ENCODE measurements at places on chromosomes 1 and 21.

DNA sequence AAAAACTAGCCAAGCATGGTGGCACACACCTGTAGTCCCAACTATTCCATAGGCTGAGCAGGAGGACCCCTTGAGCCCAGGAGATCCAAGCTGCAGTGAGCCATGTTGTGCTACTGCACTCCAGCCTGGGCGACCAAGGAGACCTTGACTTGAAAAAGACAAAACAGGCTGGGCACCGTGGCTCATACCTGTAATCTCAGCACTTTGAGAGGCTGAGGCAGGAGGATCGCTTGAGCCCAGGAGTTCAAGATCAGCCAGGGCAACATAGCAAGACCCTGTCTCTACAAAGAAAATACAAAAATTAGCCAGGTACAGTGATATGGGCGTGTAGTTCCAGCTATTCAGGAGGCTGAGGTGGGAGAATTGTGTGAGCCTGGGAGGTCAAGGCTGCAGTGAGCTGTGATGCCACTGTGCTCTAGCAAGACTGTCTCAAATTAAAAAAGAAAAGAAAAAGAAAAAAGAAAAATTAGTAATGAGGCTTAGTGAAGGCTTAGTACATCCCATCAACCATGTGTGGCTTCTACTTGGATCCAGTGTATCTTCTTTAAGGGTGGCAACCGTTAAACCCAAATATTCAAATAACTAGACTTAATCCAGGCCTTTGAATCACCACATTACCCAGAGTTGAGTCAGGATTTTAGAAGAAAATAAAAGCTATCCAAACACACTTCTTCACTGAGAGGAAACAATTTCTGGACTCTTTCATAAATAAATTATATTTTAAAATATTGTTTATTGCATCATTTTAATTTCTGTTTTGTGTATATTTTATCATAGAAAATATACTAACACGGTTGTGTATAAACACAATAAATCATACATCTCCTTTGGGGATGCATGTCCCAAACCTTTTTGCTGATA is 74.3 kb upstream of the RAB4A start:
- no peak for DNase-seq
- H3K27me3 ChIP-seq = peaks cover 3% of the 10 kb centered on the region
- H3K36me3 ChIP-seq = peaks cover 4% of the 10 kb centered on the region
- no peak overlapping the region for H3K27ac ChIP-seq
- H3K4me3 ChIP-seq = no peak overlapping the region
- peaks cover 35% of the 10 kb centered on the region for H3K4me1 ChIP-seq

DNA sequence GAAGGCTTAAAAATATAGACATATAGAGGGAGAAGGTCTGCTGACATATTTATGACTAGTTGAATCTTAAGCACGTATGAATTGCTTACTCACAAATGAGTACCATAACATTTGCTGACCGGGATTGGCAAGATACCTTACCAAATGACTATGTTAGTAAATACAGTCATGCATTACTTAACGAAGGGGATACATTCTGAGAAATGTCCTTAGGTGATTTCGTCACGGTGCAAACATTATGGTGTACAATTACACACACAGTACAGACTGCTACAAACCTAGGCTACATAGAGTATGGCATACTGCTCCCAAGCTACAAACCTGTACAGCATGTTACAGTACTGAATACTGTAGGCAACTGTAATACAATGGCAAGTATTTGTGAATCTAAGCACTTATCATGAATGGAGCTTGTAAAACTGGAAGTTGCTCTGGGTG is 19.4 kb upstream of the UBE2U start:
- no peak overlapping the region for H3K4me3 ChIP-seq
- no peak for DNase-seq
- no peak overlapping the region for H3K27ac ChIP-seq
- no peaks in the 10 kb centered on the region for H3K36me3 ChIP-seq
- H3K27me3 ChIP-seq = peaks cover 3% of the 10 kb centered on the region
- peaks cover 3% of the 10 kb centered on the region for H3K4me1 ChIP-seq

DNA sequence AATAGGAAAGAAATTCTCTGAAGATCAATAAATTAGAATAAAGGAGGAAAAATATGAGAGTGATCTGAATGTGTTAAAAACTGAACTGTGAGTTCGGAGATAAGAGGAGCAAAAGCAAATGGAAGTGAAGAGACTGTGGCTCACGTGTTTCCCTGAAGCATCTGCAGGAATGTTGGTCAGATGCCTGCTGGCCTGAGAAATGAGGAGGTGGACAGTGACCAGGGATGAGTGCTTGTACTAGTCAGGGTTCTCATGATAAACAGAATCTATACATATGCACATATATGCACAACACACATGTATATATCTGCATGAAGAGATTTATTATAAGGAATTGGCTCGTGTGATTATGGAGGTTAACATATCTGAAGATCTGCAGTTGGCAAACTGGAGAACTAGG is 103.4 kb upstream of the TIAM1 start:
- H3K36me3 ChIP-seq = peaks cover 20% of the 10 kb centered on the region
- H3K27ac ChIP-seq = peak overlapping the region; percentile 67
- H3K4me1 ChIP-seq = peaks cover 47% of the 10 kb centered on the region
- no peak overlapping the region for H3K4me3 ChIP-seq
- H3K27me3 ChIP-seq = no peaks in the 10 kb centered on the region
- no peak for DNase-seq

- H3K27me3 ChIP-seq = no peaks in the 10 kb centered on the region
- DNase-seq = no peak
- H3K4me3 ChIP-seq = no peak overlapping the region
Observed at GRCh38 chr1:243548516-243548915, 292.7 kb downstream of the SDCCAG8 start.

GRCh38 chr1:167676205-167676915 is 45.4 kb upstream of the MPZL1 start:
- H3K4me3 ChIP-seq = no peak overlapping the region
- peaks cover 52% of the 10 kb centered on the region for H3K36me3 ChIP-seq
- H3K4me1 ChIP-seq = peaks cover 40% of the 10 kb centered on the region
- no peaks in the 10 kb centered on the region for H3K27me3 ChIP-seq

DNA sequence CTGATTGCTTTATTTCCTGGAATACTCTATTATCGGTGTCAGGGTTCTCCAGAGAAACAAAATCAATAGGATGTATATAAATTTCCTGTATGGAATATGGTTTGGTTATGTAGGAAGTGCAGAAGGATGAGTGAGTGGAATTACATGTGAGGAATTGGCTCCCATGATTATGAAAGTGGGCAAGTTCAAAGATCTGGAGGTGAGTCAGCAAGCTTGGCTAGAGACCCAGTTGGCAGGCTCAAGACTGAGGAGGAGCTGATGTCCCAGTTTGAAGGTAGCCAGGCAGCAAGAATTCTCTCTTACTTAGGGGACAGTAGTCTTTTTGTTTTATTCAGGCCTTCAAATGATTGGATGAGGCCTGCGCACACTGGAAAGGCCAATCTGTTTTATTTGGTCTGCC is 57.5 kb downstream of the MAP3K7CL start:
- H3K27ac ChIP-seq = no peak overlapping the region
- no peaks in the 10 kb centered on the region for H3K27me3 ChIP-seq
- no peak for DNase-seq
- no peaks in the 10 kb centered on the region for H3K4me1 ChIP-seq

- H3K4me1 ChIP-seq = peaks cover 41% of the 10 kb centered on the region
- DNase-seq = no peak
- H3K27ac ChIP-seq = peak overlapping the region; percentile 9
- H3K27me3 ChIP-seq = no peaks in the 10 kb centered on the region
Observed at GRCh38 chr1:9317591-9318417, 25.1 kb downstream of the SPSB1 start.

GRCh38 chr1:19661721-19662228 is 2.9 kb upstream of the HTR6 start:
- H3K27ac ChIP-seq = no peak overlapping the region
- H3K36me3 ChIP-seq = no peaks in the 10 kb centered on the region
- H3K4me3 ChIP-seq = no peak overlapping the region
- DNase-seq = peak; percentile 54
- H3K4me1 ChIP-seq = peaks cover 21% of the 10 kb centered on the region

- no peak for DNase-seq
- peaks cover 11% of the 10 kb centered on the region for H3K4me1 ChIP-seq
- H3K36me3 ChIP-seq = peaks cover 37% of the 10 kb centered on the region
- H3K27me3 ChIP-seq = no peaks in the 10 kb centered on the region
- no peak overlapping the region for H3K27ac ChIP-seq
Observed at GRCh38 chr1:51506537-51506936, 12.5 kb downstream of the EPS15 start.

- H3K27me3 ChIP-seq = peaks cover 17% of the 10 kb centered on the region
- no peak overlapping the region for H3K27ac ChIP-seq
- no peak overlapping the region for H3K4me3 ChIP-seq
- no peaks in the 10 kb centered on the region for H3K4me1 ChIP-seq
- H3K36me3 ChIP-seq = no peaks in the 10 kb centered on the region
- DNase-seq = no peak
Observed at GRCh38 chr21:41615613-41616012, 107.7 kb upstream of the TMPRSS2 start.

GRCh38 chr21:16594191-16594590 is 864.4 kb downstream of the USP25 start:
- H3K4me1 ChIP-seq = no peaks in the 10 kb centered on the region
- H3K36me3 ChIP-seq = no peaks in the 10 kb centered on the region
- DNase-seq = no peak
- no peaks in the 10 kb centered on the region for H3K27me3 ChIP-seq

DNA sequence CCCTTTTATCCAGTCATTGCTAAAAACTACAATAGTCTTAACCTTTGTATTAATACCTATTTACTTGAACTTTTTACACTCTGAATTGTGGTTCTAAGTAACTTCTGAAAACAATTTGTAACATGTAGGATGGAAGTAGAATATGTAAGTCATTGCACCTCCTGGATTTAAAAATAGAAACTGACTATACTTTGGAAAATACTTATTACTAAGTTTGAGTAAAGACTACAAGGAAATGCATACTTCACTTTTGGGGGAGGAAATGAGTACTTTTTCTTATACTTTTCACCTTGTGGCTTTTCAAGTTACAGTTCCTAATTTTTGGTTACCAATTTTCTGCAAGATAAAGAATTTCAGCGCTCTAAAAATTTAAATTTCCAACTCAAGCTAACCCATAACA is 8.7 kb downstream of the RGS18 start:
- H3K27me3 ChIP-seq = no peaks in the 10 kb centered on the region
- no peak for DNase-seq
- H3K4me1 ChIP-seq = no peaks in the 10 kb centered on the region
- H3K36me3 ChIP-seq = no peaks in the 10 kb centered on the region
